ENCODE measurements at places on chromosomes 2 and 18. TPM values are rescaled to one million over a fixed set of nuclear protein-coding genes. Genes with fewer than 3 reads are reported as not detected.

GRCh38 chr2:176383836-176384442 is 114.7 kb downstream of the MTX2 start:
- no peak overlapping the region for H3K27ac ChIP-seq
- H3K27me3 ChIP-seq = peaks cover 29% of the 10 kb centered on the region
- peaks cover 7% of the 10 kb centered on the region for H3K4me1 ChIP-seq
- H3K36me3 ChIP-seq = peaks cover 3% of the 10 kb centered on the region
- no peak for DNase-seq
- no peak overlapping the region for H3K4me3 ChIP-seq

- peak overlapping the region; percentile 95 for H3K4me3 ChIP-seq
- H3K27ac ChIP-seq = peak overlapping the region; percentile 99
- peaks cover 24% of the 10 kb centered on the region for H3K4me1 ChIP-seq
- DNase-seq = peak; percentile 87
- peaks cover 36% of the 10 kb centered on the region for H3K27me3 ChIP-seq
Measured at GRCh38 chr2:66432801-66433694, 1.9 kb upstream of the MEIS1 start.

DNA sequence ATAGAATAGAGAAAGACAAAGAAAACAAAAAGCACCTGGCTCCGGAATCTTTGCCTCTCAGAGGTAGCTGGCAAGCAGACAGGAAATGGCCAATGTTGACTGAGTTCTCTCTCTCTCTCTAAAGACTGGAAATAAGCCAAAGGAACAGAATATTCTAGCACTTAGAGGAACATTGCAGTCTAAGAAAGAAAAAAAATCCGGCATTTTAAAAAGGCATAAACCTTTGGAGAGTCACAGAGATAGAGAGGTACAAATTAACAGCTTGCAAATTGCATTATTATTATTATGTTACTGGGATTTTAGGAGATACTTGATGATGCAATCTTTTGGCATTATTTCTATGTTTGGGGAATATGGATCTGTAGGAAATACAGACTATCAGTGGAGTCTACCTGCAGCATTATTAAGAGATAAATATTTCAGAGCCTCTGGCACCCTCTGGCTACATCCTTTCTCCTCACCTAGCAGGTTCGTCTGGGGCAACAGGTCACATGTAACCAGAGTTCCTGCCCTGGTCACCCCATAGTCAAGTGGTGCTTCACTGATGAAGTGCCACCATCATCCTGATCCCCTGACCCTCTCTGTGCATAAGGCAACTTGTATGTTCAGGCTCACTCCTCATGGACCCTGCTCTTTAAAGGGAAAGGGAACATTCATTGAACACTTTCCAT is 318.9 kb upstream of the ACVR2A start:
- DNase-seq = no peak
- no peak overlapping the region for H3K4me3 ChIP-seq

DNA sequence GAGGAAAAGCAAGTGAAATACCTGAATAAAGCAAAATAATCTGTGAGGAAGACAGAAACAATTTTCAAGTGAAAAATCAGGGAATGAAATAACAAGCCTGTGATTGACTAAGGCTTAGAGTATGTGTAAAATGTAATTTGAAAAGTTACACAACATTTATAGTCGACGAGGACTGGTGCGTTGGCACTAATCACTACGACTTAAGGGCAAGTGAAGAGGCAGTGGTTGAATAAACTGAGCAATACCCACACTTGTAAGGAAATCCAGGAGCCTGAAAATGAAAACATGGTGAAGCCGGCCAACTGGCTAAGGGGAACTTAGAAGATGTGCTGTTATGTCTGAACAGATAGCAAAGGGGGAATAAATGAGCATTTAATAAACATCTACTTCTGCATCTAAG is 13.4 kb downstream of the DOK1 start:
- peak overlapping the region; percentile 24 for H3K4me3 ChIP-seq
- H3K36me3 ChIP-seq = no peaks in the 10 kb centered on the region
- no peak for DNase-seq
- H3K4me1 ChIP-seq = peaks cover 48% of the 10 kb centered on the region
- H3K27ac ChIP-seq = peak overlapping the region; percentile 97

GRCh38 chr2:45616658-45617411 is 5.8 kb upstream of the SRBD1 start:
- peaks cover 31% of the 10 kb centered on the region for H3K4me1 ChIP-seq
- no peak for DNase-seq
- no peaks in the 10 kb centered on the region for H3K36me3 ChIP-seq
- H3K27ac ChIP-seq = peak overlapping the region; percentile 43

DNA sequence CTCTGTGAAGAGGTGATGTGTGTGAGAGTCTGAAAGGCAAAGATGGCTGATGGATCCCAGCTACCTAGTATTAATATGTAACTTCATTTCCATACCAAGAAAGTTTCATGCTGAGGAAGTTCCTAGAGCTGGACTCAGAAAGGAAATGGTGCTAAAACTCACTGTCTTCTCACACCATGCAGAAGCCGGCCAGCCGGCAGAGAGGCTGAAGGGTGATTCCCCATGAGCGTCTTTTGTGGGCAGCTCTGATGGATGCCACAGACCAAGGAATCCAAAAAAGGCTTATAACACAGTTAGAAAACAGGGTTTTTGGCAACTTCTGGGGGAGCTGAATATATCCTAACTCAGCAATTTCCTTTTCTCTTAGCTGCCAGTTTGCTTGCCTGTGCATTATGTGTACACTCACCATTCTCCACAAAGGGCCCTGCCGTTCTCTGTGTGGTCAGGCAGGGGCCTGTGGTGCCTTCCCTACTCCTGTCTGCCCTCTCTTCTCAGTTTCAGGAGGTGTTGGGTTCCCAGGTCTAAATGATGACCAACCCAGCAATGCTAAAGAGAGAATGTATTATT is 289.4 kb downstream of the MTX2 start:
- no peak overlapping the region for H3K27ac ChIP-seq
- peaks cover 67% of the 10 kb centered on the region for H3K27me3 ChIP-seq
- DNase-seq = no peak
- H3K36me3 ChIP-seq = no peaks in the 10 kb centered on the region
- no peak overlapping the region for H3K4me3 ChIP-seq
- peaks cover 9% of the 10 kb centered on the region for H3K4me1 ChIP-seq

- H3K36me3 ChIP-seq = no peaks in the 10 kb centered on the region
- H3K27ac ChIP-seq = peak overlapping the region; percentile 90
- H3K4me3 ChIP-seq = no peak overlapping the region
Measured at GRCh38 chr2:173048897-173049661, 26.6 kb upstream of the MAP3K20 start.

- DNase-seq = no peak
- H3K36me3 ChIP-seq = no peaks in the 10 kb centered on the region
- H3K27me3 ChIP-seq = peaks cover 35% of the 10 kb centered on the region
- no peak overlapping the region for H3K4me3 ChIP-seq
Measured at GRCh38 chr2:240954436-240955305, 43.7 kb upstream of the SNED1 start.

GRCh38 chr2:10221443-10221842 is 81.3 kb upstream of the HPCAL1 start:
- no peak overlapping the region for H3K4me3 ChIP-seq
- H3K27me3 ChIP-seq = peaks cover 9% of the 10 kb centered on the region
- peaks cover 15% of the 10 kb centered on the region for H3K4me1 ChIP-seq
- DNase-seq = peak; percentile 59
- H3K36me3 ChIP-seq = no peaks in the 10 kb centered on the region

- H3K27ac ChIP-seq = peak overlapping the region; percentile 96
- no peak for DNase-seq
- H3K36me3 ChIP-seq = no peaks in the 10 kb centered on the region
- H3K4me1 ChIP-seq = peaks cover 59% of the 10 kb centered on the region
- H3K27me3 ChIP-seq = no peaks in the 10 kb centered on the region
- H3K4me3 ChIP-seq = no peak overlapping the region
Measured at GRCh38 chr2:235614900-235615712, 121.3 kb downstream of the AGAP1 start.

- peaks cover 7% of the 10 kb centered on the region for H3K36me3 ChIP-seq
- H3K4me3 ChIP-seq = no peak overlapping the region
- H3K27ac ChIP-seq = no peak overlapping the region
- peaks cover 7% of the 10 kb centered on the region for H3K4me1 ChIP-seq
- no peaks in the 10 kb centered on the region for H3K27me3 ChIP-seq
- DNase-seq = no peak
Measured at GRCh38 chr2:214311931-214312749, 98.7 kb upstream of the VWC2L start.

DNA sequence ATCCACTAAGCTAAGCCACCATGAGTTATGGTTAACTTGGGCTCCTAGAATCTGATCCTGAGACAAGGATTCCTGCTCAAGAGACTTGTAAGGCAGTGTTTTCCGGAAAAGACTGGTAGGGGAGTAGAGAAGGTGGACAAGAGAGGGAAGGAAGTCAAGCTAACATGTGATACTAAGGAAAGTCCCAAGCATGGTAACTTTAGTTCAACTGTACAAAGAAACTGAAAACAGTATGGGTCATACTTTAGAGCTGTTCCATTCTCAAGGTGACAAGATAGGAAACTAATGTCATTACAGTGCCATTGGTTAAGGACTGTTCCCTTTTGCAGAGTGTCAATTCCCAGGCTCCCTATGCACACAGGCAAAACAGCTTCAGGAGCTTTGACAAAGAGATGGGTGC is 5.8 kb downstream of the MYO5B start:
- H3K27me3 ChIP-seq = peaks cover 64% of the 10 kb centered on the region
- no peak for DNase-seq
- no peak overlapping the region for H3K4me3 ChIP-seq
- no peaks in the 10 kb centered on the region for H3K36me3 ChIP-seq
- H3K4me1 ChIP-seq = peaks cover 5% of the 10 kb centered on the region

- H3K36me3 ChIP-seq = peaks cover 11% of the 10 kb centered on the region
- no peak overlapping the region for H3K27ac ChIP-seq
- H3K4me3 ChIP-seq = no peak overlapping the region
- no peaks in the 10 kb centered on the region for H3K27me3 ChIP-seq
Measured at GRCh38 chr2:111624411-111625156, 259.4 kb downstream of the ANAPC1 start.

DNA sequence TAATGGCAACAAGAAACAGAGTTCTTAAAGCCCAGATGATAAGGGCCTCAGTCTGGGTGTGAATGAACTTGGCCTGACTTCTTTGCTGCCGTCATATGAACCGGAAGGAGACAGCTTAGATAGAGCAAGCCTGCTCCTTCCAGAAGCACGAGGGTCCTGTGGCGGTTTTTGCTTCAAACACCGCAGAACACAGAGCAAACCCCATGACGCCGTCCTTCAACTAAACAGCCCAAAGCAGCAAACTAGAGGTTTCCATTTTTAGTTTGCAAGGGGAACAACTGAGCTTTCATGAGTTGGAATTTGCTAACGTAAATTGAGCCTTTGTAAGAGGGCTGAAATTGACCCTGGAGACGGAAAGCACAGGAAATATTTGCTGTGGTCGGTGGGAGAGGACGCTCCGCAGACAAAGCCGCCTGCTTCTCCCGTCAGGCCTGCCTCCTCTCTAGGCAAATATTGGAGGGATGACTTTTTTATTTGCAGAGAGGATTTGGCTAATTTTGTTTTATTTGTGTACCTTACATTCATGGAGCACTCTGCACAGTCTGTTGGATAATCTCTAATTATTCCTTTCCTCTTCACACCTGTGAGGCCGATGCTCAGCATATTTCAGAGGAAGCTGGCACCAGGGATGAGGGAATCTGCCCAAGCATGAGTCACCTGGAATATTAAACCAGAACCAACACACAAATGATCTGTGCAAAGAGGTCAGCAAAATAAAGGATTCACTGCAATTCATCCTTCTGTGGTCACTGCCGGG is 134.0 kb upstream of the NCK2 start:
- H3K27ac ChIP-seq = no peak overlapping the region
- DNase-seq = no peak
- peaks cover 6% of the 10 kb centered on the region for H3K4me1 ChIP-seq
- H3K4me3 ChIP-seq = no peak overlapping the region

DNA sequence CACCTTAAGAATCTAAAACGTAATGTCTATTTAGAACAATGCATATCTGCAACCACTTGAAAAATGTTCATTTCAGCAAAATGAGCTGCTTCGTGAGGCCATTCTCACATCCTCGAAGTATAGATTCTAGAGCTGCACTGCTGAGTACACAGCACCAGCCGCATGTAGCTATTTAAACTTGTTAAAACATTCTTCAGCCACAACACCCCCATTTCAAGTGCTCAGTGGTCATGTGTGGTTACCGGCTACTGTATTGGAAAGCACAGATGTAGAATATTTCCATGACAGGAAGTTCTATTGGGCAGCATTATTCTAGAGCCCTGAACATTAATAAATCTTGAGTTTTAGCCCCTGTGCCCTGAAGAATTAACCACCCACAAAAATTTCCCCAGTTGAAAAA is 35.0 kb downstream of the SUMO1 start:
- no peak overlapping the region for H3K4me3 ChIP-seq
- no peaks in the 10 kb centered on the region for H3K27me3 ChIP-seq
- H3K27ac ChIP-seq = no peak overlapping the region
- DNase-seq = no peak
- H3K4me1 ChIP-seq = no peaks in the 10 kb centered on the region

DNA sequence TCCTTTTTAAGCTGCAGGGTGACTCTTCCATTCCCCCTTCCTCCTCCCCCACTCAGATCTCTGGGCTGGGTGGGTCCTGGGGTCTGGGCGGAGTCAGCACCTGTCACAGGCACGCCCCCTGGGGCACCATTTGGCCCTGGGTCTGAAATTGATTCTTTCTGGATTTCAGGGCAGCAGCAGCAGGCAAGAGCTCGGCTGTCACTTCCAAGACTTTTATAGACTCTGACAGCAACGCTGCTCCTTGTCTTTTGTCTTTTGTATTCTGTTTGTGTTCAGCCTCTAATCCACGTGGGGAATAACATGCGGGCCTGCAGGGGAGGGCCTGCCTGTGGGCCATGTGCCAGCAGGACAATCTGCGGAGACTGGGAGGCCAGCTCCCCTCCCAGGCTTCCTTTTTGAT is 3.9 kb downstream of the BOD1L2 start:
- no peaks in the 10 kb centered on the region for H3K36me3 ChIP-seq
- H3K4me3 ChIP-seq = no peak overlapping the region
- no peaks in the 10 kb centered on the region for H3K4me1 ChIP-seq
- H3K27me3 ChIP-seq = peaks cover 29% of the 10 kb centered on the region
- H3K27ac ChIP-seq = no peak overlapping the region

- H3K36me3 ChIP-seq = peaks cover 1% of the 10 kb centered on the region
- H3K4me3 ChIP-seq = no peak overlapping the region
- no peaks in the 10 kb centered on the region for H3K27me3 ChIP-seq
- H3K4me1 ChIP-seq = peaks cover 31% of the 10 kb centered on the region
- DNase-seq = no peak
- H3K27ac ChIP-seq = peak overlapping the region; percentile 92
Measured at GRCh38 chr2:61759005-61759404, 94.9 kb downstream of the FAM161A start.

MAB21L4 gene
- not detected for total RNA-seq

TMEM178A gene
- total RNA-seq = 1.4 TPM

MEP1B gene
- total RNA-seq = not detected

CROCC2 gene
- total RNA-seq = not detected

CYRIA gene
- 2.1 TPM for total RNA-seq

UGT1A5 gene
- not detected for total RNA-seq

BOD1L2 gene
- not detected for total RNA-seq

HOXD8 gene
- not detected for total RNA-seq

GTF2A1L gene
- not detected for total RNA-seq
